ENCODE measurements at places on chromosomes 11 and 22. TPM values are rescaled to one million over a fixed set of nuclear protein-coding genes. Genes with fewer than 3 reads are reported as not detected.

DNA sequence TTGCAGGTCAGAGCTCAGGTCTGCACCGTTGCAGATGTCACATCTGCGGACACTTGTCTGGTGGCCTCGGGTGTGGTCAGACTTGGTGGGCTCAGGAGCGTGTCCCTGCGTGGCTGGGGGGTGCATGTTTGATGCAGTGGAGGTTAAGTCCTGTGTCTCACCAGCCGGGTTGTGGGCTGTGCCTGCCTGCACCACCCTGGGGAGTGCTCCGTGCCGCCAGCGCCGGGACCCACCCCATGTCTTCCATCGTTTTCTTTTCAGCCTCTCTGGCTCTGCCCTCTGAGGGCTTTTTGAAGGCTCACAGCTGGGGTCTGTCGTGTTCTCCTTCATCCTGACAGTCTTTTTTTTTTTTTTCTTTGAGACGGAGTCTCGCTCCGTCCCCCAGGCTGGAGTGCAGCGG, 26.0 kb downstream of the PPIL2 start:
- no peak for DNase-seq

Gene OR51E2
- total RNA-seq = 0.33 TPM

Gene ACR
- total RNA-seq = 0.42 TPM

GRCh38 chr22:44611880-44612496, 90.0 kb upstream of the PRR5 start:
- no peak for DNase-seq

Gene TSPO
- 185 TPM for total RNA-seq

Gene MYO7A
- 8.0 TPM for total RNA-seq

GRCh38 chr11:21866781-21867180, 326.1 kb upstream of the ANO5 start:
- DNase-seq = no peak

GRCh38 chr22:40156001-40156516, 21.7 kb upstream of the TNRC6B start:
- DNase-seq = peak; percentile 74

GRCh38 chr11:62539238-62539925, 7.2 kb downstream of the AHNAK start:
- no peak for DNase-seq

DNA sequence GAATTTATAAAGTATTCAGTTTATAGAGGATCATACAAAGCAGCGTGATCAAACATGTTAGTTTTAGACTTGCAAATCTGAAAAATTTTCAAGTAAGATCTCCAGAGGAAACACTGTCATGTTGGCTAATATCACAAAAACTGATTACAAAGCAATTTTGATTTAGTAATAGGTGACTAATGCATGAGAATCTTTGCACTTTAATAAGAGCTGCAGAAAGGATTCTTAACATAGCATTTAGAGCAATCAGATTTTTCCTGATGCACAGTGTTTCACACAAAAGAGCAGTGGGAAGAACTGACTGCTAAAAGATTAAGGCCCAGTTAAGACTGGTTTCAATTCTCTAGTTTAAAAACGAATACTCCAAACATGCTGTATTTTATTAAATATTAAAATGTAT, 321.2 kb downstream of the GUCY1A2 start:
- no peak for DNase-seq

DNA sequence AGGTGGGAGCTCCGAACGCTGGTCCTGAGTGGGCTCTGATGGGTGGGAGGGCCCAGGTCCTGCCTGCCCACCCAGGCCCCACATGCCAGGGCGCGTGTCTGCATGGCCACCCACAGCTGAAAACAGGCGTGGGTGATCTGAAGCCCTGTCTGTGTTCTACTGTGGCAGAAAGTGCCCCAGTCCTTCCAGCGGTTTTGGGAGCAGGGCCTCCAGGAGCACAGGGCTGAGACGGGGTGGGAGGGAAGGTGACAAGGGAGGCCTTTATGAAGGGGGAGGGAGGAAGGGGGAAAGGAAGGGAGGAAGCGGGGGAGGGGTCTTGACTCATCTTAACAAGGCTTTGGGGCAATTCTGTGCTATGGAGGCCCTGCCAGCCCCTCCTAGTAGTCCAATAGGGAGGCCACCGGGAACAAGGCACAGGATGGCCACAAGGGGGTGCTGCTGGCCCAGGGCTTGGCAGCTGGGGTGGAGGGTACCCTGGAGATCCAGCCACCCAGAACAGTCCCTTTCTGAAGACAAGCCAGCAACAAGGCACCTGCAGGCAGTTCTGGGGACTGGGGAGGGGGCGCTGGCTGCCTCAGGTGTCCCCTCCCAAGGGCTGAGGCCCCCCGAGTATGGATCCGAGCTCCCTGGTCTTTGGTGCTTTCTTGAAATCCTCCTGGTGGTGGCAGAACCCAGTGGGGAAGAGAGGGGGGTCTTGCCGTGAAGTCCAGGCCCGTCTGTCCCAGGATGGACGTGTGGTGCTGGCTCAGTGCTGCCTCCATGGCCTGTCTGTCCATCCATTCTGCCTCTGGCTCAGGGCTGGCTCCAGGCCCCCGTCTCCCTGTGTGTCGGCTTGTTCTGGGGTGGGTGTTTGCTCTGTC, 6.3 kb upstream of the FADS3 start:
- no peak for DNase-seq

- DNase-seq = no peak
Measured at GRCh38 chr22:20173246-20173645, 22.4 kb upstream of the CCDC188 start.

Gene ZDHHC8
- total RNA-seq = 17.9 TPM

Gene KCNJ1
- not detected for total RNA-seq

- DNase-seq = no peak
Measured at GRCh38 chr11:9525116-9525515, 48.4 kb upstream of the WEE1 start.

GRCh38 chr11:93196816-93197379, 893 bp downstream of the SLC36A4 start:
- no peak for DNase-seq

- no peak for DNase-seq
Measured at GRCh38 chr11:60625262-60625661, 74.2 kb upstream of the MS4A8 start.

- no peak for DNase-seq
Measured at GRCh38 chr22:46053563-46054090, 76.7 kb upstream of the WNT7B start.

DNA sequence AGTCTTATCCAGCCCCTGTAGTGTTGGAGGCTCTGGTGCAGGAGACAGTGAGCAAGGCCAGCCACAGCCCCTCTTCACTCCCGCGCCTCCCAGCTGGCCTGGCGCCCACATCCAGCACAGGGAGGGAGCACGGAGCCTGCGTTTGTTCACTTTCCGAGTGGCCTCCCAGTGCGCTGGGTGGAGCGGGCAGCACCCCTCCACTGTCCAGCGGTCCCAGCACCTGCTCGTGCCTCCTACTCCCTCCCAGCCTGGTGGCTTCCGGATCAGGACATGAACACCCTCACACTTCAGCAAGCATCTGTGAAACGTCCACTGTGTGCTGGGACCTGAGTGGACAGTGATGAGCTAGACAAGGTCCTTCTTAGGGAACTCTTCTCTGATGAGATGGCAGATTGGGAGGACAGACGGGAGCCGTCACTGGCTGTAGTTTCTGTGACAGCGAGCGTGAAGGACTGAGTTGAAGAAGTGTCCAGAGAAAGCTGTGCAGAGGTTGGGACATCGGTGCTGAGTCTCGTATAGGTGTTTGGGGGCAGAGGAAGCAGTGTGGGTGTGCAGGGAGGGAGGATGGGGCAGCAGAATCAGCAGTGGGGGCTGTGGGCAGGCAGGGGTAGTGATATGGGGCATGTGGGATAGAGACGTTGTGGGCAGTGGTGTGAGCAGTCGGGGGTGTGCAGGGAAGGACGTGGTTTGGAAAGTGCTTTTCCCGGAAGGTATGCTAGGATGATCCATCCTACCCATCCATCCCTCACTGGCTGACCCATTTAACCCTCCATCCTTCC, 256.8 kb downstream of the TBC1D22A start:
- no peak for DNase-seq

Gene GLYAT
- not detected for total RNA-seq

Gene LMNTD2
- total RNA-seq = 3.1 TPM

Gene TMEM80
- 27.4 TPM for total RNA-seq

GRCh38 chr22:29604076-29604360, 585 bp downstream of the NF2 start:
- no peak for DNase-seq

- no peak for DNase-seq
Measured at GRCh38 chr11:13298765-13299164, 21.2 kb downstream of the BMAL1 start.

GRCh38 chr22:44659140-44659539, 42.9 kb upstream of the PRR5 start:
- peak; percentile 78 for DNase-seq

DNA sequence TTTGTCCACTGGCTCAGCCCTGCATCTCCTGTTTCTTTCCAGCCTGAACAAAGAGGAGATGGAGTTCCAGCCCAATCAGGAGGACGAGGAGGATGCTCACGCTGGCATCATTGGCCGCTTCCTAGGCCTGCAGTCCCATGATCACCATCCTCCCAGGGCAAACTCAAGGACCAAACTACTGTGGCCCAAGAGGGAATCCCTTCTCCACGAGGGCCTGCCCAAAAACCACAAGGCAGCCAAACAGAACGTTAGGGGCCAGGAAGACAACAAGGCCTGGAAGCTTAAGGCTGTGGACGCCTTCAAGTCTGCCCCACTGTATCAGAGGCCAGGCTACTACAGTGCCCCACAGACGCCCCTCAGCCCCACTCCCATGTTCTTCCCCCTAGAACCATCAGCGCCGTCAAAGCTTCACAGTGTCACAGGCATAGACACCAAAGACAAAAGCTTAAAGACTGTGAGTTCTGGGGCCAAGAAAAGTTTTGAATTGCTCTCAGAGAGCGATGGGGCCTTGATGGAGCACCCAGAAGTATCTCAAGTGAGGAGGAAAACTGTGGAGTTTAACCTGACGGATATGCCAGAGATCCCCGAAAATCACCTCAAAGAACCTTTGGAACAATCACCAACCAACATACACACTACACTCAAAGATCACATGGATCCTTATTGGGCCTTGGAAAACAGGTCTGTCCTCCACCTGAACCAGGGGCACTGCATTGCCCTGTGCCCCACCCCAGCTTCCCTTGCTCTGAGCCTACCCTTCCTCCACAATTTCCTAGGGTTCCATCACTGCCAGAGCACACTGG, 5.0 kb downstream of the FTH1 start:
- DNase-seq = no peak

- DNase-seq = no peak
Measured at GRCh38 chr11:26522912-26523610, 49.0 kb downstream of the MUC15 start.

DNA sequence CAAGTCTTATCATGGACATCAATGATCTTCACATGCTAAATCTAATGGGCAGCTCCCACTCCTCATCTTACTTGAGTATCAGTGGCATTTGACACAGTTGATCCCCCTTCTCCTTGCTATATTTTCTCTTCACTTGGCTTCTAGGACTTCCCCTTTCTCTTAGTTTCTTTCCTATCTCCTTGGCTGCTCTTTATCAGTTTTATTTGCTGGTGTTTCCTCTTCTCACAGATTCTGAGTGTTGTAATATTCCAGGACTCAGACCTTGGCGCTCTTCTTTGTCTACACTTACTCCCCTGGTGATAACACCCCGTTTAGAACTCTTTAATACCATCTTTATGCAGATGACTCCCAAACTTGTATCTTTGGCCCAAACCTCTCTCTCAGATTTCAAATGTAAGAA, 33.9 kb upstream of the RASSF10 start:
- no peak for DNase-seq

DNA sequence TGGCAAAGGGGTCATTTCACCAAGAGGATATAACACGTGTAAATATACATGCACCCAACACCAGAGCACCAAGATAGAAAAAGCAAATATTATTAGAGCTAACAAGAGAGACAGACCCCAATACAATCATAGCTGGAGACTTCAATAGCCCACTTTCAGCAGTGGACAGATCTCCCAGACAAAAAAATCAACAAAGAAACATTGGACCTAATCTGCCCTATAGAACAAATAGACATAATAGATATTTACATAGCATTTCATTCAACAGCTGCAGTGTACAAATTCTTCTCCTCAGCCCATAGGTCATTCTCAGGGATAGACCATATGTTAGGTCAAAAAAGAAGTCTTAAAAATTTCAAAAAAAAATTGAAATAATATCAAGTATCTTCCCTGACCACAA, 312.8 kb downstream of the TTC28 start:
- no peak for DNase-seq

Gene NRGN
- 1.4 TPM for total RNA-seq

Gene JAML
- total RNA-seq = 1.2 TPM

GRCh38 chr11:83678831-83679584, 392.8 kb upstream of the CCDC90B start:
- no peak for DNase-seq

DNA sequence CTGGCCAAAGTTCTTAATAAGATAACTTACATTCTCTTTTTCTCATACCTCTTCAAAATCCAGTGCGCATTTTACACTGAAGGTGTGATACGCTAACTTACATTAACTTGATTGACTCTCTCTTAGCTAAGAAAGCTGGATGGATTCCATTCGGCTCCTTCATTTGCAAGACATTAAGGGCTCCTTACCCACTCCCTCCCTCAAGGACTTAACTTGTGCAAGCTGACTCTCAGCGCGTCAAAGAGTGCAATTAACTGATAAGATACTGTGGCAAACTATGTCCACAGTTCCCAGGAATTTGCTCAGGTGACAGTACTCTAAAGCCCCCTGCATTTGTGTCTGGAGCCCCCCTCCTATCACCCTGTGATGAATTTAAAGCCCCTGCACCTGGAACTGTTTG, 6.4 kb upstream of the RFPL1 start:
- DNase-seq = peak; percentile 29

GRCh38 chr22:45163099-45163450, 650 bp upstream of the NUP50 start:
- DNase-seq = no peak

DNA sequence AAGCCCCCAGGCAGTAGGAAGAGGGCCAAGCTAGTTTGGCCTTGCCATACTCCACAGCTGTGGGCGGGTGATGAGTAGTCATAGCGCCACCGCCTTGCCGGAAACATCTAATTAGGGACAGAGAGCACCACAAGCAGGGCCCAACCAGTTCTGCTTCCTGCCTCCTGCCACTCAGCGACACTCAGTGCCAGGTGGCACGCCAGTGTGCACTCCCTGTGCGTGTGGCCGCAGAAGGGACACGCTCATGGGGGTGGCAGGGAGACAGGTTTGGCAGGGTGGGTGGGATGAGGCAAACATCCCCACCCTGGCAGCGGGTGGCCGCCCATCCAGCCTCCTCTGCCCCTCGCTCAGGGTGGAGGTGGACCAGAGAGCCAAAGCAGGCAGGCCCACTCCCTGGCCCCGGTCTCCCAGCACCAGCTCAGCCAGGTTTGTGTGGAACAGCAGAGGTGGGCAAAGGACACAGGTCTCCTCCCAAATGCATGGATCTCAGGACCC, 4.9 kb downstream of the OVOL1 start:
- DNase-seq = no peak

DNA sequence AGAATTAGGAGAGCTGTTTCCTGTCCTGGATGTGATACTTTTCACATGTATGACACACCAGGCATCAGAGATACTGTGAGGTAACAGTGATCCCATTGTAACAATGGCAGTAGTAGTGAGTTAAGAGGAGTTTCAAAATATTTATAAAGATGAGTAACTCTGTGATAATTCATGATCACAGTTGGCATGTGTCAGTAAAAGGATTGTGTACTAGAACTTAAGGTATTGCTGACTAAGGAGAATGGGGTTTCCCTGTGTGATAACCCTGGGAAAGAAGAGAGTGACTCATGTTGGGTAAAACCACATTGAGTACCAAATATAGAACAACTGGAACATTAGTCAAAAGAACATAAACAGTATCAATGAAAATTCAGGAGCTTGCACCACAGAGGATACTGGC, 22.9 kb upstream of the SLC5A1 start:
- DNase-seq = no peak
